ENCODE measurements at places on chromosomes 1 and 21. TPM values are rescaled to one million over a fixed set of nuclear protein-coding genes. Genes with fewer than 3 reads are reported as not detected.

The DEPDC1 gene
- total RNA-seq = 74.0 TPM

DNA sequence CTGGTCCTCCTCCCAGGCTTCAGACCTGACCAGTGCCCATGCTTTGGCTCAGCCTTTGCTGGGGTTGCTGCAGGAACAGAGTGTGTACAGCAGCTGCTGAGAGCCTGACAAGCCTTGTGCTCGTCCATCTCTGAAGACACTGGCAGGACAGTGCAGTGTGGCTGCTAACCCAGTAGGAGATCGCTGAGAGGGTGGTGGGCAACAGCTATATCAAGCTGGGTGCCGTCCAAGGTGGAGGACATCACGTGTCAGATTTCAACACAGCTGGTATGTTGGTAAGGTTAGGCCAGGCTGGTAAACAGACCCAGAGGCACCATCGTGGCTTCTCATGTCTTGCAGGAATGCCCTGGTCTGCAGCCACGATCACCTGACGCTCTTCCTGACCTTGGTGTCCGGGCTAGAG is 17.9 kb upstream of the SLC25A34 start:
- no peak overlapping the region for H3K4me3 ChIP-seq
- H3K27ac ChIP-seq = no peak overlapping the region
- no peaks in the 10 kb centered on the region for H3K36me3 ChIP-seq
- no peaks in the 10 kb centered on the region for H3K27me3 ChIP-seq

The B4GALT3 gene
- total RNA-seq = 35.5 TPM

- H3K27ac ChIP-seq = peak overlapping the region; percentile 65
- H3K4me1 ChIP-seq = peaks cover 6% of the 10 kb centered on the region
- DNase-seq = peak; percentile 84
- H3K27me3 ChIP-seq = no peaks in the 10 kb centered on the region
- H3K4me3 ChIP-seq = no peak overlapping the region
Observed at GRCh38 chr1:91582431-91582921, 81.8 kb downstream of the CDC7 start.

DNA sequence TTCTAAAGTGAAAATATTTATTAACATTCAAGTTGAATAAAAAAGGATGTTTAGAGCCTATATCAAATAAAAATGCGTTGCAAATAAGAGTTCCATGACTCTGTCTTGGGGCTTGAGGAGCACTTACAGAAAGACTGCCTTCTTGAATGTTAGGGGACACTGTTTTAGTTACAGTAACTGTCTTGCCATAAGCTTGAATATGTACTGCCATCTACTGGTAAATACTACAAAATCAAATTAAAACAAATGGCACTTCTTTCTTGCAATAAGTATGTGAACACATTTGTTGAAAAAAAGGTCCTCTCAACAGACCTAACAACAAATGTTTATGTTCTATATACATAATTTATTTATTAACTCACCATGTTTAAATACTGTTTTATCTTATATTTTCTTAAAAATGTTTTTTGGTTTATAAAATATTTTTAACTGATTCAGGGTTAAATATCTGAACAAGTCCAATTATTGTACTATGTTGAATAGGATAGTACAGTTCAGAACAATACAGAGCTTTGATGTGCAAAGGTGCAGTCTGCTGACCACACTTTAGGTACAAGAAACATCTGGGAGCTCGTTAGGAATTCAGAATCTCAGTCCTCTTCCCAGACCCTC is 199.5 kb downstream of the LRRIQ3 start:
- H3K27me3 ChIP-seq = no peaks in the 10 kb centered on the region
- H3K4me1 ChIP-seq = no peaks in the 10 kb centered on the region
- no peaks in the 10 kb centered on the region for H3K36me3 ChIP-seq
- no peak for DNase-seq

GRCh38 chr1:911875-912739 is 11.6 kb upstream of the SAMD11 start:
- no peaks in the 10 kb centered on the region for H3K36me3 ChIP-seq
- no peak for DNase-seq
- no peak overlapping the region for H3K27ac ChIP-seq
- peaks cover 26% of the 10 kb centered on the region for H3K27me3 ChIP-seq

DNA sequence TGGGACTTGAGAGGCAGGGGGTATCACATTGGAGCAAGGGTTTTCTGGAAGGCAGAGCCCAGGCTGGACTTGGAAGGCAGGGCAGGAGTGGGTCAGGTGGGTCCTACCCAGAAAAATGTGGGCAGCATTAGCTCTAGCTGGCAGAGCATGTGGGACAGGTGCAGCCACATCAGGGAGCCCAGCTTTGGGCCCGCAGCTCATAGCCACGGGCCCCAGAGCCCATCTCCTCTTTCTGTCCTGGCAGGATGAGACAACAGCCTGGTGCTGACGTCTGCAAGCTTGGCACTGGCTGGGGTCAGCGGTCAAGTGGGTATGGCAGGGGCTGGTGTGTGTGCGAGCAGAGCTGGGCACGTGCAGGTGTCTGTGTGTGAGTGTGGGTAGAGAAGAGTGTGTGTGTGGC is 154.7 kb downstream of the GRIK3 start:
- no peak for DNase-seq
- no peak overlapping the region for H3K4me3 ChIP-seq
- no peaks in the 10 kb centered on the region for H3K36me3 ChIP-seq
- no peak overlapping the region for H3K27ac ChIP-seq

The EFNA4 gene
- 14.0 TPM for total RNA-seq

The KCNA10 gene
- not detected for total RNA-seq

The LY9 gene
- 3.0 TPM for total RNA-seq
